ENCODE measurements at places on chromosomes 13 and 19. TPM values are rescaled to one million over a fixed set of nuclear protein-coding genes. Genes with fewer than 3 reads are reported as not detected.

- DNase-seq = no peak
Observed at GRCh38 chr13:30742901-30743300, 7.6 kb downstream of the ALOX5AP start.

GRCh38 chr13:20559659-20560356 is 7.1 kb upstream of the IFT88 start:
- DNase-seq = no peak

DNA sequence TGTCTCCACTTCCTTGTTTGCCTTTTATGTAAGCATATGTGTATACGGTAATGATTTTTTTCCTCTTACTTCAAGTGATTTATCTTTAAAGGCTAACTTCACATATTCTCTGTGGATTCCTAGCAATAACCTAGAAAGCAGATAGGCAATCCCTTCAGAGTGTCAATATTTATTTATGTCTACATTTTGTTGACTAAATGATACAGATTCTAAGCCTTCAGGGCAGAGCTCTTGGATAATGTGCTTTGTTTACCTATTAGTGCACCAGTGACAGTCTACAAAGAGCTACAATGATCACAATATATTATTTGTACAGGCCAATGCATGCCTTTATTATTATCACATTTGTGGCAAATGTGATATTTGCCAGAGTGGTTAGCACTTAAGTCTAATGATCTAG is 406.2 kb downstream of the EFNB2 start:
- DNase-seq = no peak

DNA sequence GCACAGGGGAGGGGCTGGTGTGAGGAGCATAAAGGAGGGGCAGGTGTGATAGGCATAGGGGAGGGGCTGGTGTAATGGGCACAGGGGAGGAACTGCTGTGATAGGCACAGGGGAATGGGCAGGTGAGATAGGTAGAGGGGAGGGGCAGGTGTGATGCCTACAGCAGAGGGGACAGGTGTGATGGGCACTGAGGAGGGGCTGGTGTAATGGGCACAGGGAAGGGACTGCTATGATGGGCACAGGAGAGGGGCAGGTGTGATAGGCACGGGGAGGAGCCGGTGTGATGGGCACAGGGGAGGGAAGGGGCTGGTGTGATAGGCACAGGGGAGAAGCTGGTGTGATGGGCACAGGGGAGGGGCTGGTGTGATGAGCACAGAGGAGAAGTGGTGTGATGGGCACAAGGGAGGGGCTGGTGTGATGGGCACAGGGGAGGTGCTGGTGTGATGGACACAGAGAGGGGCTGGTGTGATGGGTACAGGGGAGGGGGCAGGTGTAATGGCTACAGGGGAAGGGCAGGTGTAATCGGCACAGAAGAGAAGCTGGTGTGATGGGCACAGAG is 39.5 kb upstream of the POP4 start:
- no peak for DNase-seq

- DNase-seq = no peak
Observed at GRCh38 chr19:46339446-46339845, 7.4 kb upstream of the PPP5C start.

DNA sequence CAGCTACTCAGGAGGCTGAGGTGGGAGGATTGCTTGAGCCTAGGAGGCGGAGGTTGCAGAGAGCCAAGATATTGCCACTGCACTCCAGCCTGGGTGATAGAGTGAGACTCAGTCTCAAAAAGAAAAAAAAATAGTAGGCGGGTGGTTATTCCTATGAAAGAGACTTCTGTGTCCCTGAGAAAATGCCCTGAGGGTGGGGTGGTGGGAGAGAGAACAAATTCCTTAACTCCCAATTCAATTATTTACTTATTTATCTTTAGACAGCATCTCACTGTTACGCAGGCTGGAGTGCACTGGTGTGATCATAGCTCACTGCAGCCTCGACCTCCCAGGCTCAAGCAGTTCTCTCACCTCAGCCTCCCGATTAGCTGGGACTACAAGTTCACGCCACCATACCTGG is 10.3 kb upstream of the EEF2 start:
- no peak for DNase-seq

MCEMP1 gene
- 0.60 TPM for total RNA-seq

BRME1 gene
- total RNA-seq = 0.82 TPM

LGI4 gene
- total RNA-seq = 8.4 TPM

- DNase-seq = peak; percentile 72
Observed at GRCh38 chr19:718991-719512, 10.3 kb downstream of the PALM start.

VSTM2B gene
- total RNA-seq = not detected

DNA sequence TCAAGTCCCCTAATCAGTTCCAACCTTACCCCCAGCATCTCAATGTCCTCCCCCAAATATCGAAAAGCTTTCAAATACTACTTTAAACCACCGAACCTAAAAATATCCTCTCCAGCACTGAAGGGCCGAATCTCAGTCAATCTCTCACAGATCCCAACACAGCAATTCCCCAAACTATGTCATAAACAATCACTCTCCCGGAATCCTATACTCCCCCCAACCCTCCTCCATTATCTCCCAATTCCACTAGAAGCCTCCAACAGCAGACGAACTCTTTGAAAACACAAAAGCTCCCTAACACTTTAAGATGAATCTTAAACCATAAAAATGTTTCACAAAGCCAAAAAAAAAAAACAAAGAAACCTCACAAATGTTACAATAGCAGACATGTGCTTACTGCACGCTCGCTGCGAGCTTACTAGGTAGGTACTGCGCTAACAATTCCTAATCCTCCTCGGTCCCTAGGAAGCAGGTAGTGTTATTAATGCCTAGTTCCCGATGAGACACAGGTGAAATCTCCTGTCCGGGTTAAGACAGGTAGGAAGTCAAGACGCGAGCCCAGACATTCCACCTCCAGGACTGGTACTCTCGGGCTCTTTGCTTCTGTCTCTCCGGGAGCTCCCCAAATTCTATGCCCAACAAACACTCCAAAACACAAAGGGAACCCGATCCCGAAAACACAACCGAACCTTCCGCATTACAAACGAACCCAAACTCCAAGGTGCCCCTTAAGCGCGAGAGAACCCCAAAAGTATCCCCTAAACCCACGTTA is 14.2 kb downstream of the FBXO46 start:
- DNase-seq = no peak

- no peak for DNase-seq
Observed at GRCh38 chr19:29805031-29805965, 6.5 kb upstream of the CCNE1 start.

DNA sequence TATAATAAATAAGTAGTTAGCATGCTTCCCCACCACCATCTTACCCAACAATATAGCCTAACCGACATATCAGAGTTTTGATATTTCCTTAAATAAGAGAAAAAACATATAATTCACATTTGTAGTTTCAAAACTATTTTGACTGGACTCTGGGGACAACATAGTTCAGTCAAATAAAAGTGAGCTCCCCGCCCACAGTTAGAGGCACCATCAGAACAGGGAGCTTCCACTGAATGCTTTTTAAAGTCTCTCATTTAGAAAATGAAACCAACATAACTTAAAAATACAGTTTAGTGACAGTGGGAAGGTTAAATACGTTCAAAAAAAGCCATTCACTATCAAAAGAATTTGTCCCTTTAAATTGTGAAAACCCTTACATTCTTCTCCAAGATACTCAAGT is 92.8 kb downstream of the EPSTI1 start:
- DNase-seq = no peak

GRCh38 chr19:11338569-11339253 is 746 bp downstream of the RAB3D start:
- no peak for DNase-seq

DNA sequence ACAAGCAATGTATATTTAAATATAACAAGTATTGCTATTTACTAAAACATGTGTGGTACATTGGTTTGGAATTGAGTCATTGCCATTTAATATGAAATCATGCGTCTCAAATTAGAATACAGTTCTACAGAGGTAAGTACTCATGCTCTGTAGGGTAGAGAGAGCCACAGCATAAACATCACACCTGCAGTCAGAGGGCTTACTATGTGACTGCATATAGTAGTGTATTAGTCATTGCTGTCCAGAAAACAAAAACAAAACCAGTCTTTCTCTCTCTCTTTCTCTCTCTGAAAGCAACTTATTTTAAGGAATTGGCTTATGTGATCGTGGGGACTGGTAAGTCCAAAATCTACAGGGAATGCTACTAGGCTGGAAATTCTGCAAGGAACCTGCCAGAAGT is 370.3 kb downstream of the GPC5 start:
- DNase-seq = no peak

DNA sequence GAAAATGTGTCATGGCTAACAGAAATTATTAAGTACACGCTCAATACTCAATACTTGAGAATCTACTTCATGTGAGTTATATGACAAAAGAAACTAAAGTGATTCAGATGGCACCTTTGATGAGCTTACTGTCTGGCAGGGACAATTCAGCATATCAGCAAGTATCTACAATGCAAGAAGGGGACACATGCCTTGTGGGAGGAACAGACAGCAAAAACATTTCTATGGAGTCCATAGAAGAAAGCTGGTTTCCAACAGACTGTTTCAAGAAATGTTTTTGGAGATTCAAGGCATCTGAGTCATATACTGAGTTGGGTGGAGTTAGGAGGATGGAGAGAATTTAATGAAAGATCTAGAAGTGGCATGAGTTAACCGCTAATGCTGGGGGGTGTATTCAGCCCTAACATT is 54.7 kb downstream of the MBNL2 start:
- no peak for DNase-seq

DNA sequence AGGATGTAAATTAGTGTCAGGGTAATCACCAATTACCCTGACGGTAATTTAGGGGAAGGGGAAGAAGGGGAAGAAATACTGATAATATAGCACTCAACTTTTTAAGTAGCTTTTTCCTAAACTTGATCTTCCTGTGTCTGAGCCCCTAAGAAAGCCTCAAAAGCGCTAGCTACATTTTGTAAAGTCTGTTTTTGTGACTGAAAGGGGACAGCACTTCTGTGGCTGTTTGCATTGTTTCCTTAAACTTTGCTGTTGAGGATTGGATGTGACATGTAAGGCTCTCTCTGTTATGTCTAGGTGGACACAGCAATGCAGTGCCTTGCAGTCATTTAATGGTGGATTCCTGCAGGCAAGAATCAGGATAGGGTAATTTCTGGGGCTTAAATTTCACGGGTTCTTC is 42.8 kb downstream of the SPATA13 start:
- DNase-seq = no peak

FEM1A gene
- 46.5 TPM for total RNA-seq

SWSAP1 gene
- 1.1 TPM for total RNA-seq

SIGLEC12 gene
- total RNA-seq = 0.11 TPM

EBI3 gene
- total RNA-seq = 0.49 TPM

KLK12 gene
- total RNA-seq = not detected

ACER1 gene
- total RNA-seq = not detected

DNA sequence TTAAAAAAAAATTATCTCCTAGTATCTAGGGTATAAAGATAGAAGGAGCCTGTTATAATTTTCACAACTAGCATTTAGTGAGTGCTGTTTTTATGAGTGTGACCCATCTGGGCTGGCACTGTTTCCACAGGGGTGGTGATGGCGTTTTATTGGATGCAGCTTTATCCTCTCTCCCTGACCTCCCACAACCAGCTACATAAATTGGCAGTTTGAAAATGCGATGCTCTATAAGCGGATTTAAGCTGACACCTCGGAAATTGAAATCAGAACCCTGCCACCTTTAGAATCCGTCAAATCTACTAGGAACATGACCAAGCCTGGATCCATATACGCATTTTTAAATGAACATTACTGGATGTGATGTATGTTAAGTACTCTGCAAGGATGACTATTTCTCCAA is 44.9 kb downstream of the MYO16 start:
- DNase-seq = no peak

ZNF728 gene
- total RNA-seq = 5.6 TPM

CKM gene
- 3,974 TPM for total RNA-seq

DNA sequence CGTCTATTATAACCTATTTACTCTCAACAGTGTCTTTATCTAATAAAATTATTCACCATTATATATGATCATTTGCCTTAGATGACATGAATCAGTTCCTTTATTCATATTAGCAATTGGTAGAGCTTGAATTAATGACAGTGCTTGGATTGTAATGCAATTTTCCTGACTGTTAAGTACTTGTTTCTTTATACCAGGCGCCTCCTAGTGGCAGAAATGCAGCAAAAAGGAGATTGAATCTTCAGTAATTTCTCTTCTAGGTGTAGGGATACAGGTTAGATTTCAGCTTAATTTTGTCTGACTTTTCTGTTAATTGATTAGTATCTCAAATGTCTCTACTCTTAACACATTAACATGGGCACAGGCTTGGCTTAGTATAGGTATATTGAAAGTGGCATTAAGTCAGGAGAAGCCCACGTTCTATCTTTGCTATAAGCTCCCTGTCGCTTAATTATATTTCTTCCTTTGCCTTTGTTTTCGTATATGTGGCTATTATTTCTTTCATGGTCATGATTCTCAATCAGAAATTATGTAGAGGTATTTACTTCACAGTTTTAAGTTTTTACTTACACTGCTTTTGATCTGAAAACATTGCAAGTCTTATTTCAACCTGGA is 9.1 kb upstream of the LHFPL6 start:
- no peak for DNase-seq

DNA sequence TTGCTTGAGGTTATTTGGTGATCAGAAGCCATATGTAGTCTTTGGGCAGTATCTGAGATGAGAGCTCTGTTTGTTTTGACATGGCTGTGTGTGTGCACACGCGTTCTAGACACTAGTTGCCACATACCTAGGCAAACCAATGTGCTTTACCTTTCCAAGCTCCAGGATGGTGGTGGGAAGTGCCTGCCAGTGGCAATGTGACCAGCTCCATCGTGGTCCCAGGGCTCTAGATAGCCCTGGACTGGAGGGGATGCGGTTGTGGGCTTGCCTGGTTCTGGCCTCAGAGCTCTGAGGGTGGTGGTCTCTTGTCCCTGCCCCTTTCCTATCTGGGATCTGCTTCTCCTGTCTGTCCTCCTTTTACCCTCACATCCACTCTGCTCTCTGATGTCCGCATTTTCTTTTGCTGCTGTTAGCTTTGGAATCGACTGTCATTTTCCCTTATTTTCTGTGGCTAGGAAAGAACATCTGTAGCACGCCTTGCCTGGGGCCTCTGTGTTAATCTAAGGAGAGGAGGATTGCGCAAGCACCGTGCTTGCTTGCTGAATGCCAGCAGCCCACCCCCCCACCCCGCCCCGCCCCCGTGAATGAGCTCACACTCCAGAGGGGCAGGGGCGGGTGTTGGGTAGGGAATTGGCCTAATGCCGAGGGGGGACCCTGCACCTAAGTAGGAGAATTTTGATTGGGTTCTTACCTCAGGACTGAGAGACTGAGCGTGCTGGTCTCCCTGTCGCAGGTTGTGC is 89.5 kb downstream of the ARHGEF7 start:
- peak; percentile 48 for DNase-seq

GRCh38 chr19:13784731-13785452 is 10.4 kb upstream of the ZSWIM4 start:
- DNase-seq = peak; percentile 71

RAB20 gene
- total RNA-seq = 13.8 TPM

OSCAR gene
- total RNA-seq = 0.33 TPM

GRCh38 chr13:112580912-112581311 is 7.0 kb downstream of the TUBGCP3 start:
- DNase-seq = no peak

DNA sequence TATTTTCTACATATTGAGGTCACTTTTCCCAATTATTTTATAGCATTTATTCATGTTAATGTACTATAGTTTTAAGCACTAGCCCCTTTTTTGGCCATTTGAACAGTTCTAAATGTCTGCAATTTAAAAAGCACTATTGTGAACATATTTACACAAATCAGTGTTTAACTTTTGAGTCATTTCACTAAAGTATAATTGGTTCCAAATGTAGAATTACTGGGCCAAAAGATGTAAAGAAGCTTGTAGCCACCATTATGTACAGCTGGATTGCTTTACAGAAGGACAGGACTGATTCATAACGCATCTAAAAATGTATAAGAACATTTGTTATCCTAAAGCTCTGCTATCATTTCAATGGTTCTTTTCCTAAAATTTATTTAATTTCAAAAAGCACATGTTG is 16.6 kb upstream of the ATP12A start:
- no peak for DNase-seq
